ENCODE measurements at places on chromosomes 16 and 17.
A peak's percentile ranks its signal among the peaks of the same experiment; 100 is the strongest.

- H3K4me1 ChIP-seq = peaks cover 6% of the 10 kb centered on the region
- DNase-seq = no peak
- no peak overlapping the region for H3K27ac ChIP-seq
- H3K36me3 ChIP-seq = peaks cover 2% of the 10 kb centered on the region
- H3K4me3 ChIP-seq = no peak overlapping the region
Observed at GRCh38 chr16:30416047-30416603, 8.7 kb downstream of the ZNF771 start.

GRCh38 chr17:37480427-37480826, 9.3 kb upstream of the DUSP14 start:
- H3K27me3 ChIP-seq = no peaks in the 10 kb centered on the region
- no peak overlapping the region for H3K4me3 ChIP-seq
- no peak for DNase-seq
- no peaks in the 10 kb centered on the region for H3K4me1 ChIP-seq

DNA sequence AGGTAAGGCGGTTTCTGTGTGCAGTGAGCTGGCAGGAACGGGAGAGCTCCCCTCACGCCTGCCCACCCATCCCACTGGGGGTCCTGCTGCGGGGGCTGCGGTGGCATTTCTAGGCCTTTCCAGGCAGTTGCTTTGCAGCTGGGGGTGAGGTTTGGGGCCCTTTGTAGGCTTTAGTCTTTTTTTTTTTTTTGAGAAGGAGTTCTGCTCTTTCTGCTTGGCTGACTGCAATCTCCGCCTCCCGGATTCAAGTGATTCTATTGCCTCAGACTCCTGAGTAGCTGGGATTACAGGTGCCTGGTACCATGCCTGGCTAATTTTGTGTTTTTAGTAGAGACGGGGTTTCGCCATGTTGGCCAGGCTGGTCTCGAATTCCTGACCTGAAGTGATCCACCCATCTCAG, 11.1 kb downstream of the TSC2 start:
- no peak for DNase-seq
- H3K27me3 ChIP-seq = no peaks in the 10 kb centered on the region
- no peaks in the 10 kb centered on the region for H3K36me3 ChIP-seq

- H3K36me3 ChIP-seq = no peaks in the 10 kb centered on the region
- H3K27me3 ChIP-seq = no peaks in the 10 kb centered on the region
- no peaks in the 10 kb centered on the region for H3K4me1 ChIP-seq
- peak; percentile 62 for DNase-seq
- H3K27ac ChIP-seq = no peak overlapping the region
Observed at GRCh38 chr17:76353004-76353598, 615 bp downstream of the PRPSAP1 start.

DNA sequence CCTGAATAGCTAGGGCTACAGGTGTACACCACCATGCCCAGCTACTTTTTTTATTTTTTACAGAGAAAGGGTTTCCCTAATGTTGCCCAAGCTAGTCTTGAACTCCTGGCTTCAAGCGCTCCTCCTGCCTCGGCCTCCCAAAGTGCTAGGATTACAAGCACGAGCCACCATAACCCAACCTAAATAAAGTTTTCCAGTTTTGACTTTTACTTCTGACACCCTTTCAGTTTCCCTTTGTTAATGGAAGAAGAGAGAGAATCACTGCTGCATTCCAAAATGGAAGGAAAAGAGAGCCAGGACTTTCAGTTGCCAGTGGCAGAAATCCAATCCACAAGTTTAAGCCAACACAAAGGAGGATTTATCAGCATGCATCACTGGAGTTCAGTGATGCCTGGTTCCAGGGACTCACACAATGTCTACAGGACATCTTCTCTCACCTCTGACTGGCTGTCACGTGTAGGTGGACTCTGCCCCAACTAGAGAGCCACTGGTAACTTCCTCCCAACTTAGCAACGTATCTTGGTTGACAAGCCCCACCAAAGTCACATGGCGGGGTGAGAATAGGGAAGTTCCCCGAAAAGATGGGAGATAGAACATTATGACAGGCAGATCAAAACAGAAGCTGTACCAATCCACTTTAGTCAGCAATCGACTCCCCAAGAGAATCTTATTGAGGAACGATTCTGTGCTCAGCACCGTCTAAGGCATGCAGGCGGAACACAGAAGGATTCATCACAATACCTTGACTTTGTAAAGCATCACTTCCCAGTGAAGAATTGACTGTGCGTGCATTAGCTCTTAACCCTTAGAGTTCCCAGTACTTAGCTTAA, 46.5 kb downstream of the GAS7 start:
- no peaks in the 10 kb centered on the region for H3K27me3 ChIP-seq
- DNase-seq = no peak
- H3K4me1 ChIP-seq = no peaks in the 10 kb centered on the region
- no peak overlapping the region for H3K27ac ChIP-seq
- no peak overlapping the region for H3K4me3 ChIP-seq
- H3K36me3 ChIP-seq = no peaks in the 10 kb centered on the region

- no peaks in the 10 kb centered on the region for H3K36me3 ChIP-seq
- H3K27me3 ChIP-seq = no peaks in the 10 kb centered on the region
Observed at GRCh38 chr16:17461951-17462729, 8.6 kb downstream of the XYLT1 start.

- no peak overlapping the region for H3K4me3 ChIP-seq
- DNase-seq = no peak
- no peaks in the 10 kb centered on the region for H3K36me3 ChIP-seq
- H3K27ac ChIP-seq = no peak overlapping the region
- peaks cover 14% of the 10 kb centered on the region for H3K4me1 ChIP-seq
- no peaks in the 10 kb centered on the region for H3K27me3 ChIP-seq
Observed at GRCh38 chr16:89354325-89354724, 136.0 kb downstream of the ANKRD11 start.

GRCh38 chr16:16169615-16170014, 53.7 kb downstream of the ABCC6 start:
- H3K36me3 ChIP-seq = no peaks in the 10 kb centered on the region
- H3K27ac ChIP-seq = no peak overlapping the region
- no peak overlapping the region for H3K4me3 ChIP-seq
- no peaks in the 10 kb centered on the region for H3K27me3 ChIP-seq

DNA sequence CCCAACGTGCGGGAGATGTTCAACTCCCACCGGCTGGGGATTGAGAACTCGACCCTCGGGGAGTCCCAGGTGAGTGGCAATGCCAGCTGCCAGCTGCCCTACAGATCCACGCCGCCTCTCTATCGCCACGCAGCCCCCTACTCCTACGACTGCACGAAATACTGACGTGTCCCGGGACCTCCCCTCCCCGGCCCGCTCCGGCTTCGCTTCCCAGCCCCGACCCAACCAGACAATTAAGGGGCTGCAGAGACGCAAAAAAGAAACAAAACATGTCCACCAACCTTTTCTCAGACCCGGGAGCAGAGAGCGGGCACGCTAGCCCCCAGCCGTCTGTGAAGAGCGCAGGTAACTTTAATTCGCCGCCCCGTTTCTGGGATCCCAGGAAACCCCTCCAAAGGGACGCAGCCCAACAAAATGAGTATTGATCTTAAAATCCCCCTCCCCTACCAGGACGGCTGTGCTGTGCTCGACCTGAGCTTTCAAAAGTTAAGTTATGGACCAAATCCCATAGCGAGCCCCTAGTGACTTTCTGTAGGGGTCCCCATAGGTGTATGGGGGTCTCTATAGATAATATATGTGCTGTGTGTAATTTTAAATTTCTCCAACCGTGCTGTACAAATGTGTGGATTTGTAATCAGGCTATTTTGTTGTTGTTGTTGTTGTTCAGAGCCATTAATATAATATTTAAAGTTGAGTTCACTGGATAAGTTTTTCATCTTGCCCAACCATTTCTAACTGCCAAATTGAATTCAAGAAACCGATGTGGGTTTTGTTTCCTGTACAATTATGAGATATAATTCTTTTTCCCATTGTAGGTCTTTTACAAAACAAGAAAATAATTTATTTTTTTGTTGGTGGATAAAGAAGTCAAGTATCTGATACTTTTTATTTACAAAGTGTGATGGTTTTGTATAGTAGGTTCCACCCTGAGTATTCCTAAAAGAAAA, 2.3 kb downstream of the FOXC2 start:
- DNase-seq = no peak
- H3K4me1 ChIP-seq = peaks cover 42% of the 10 kb centered on the region
- no peak overlapping the region for H3K4me3 ChIP-seq
- H3K27me3 ChIP-seq = peaks cover 90% of the 10 kb centered on the region
- no peaks in the 10 kb centered on the region for H3K36me3 ChIP-seq

- H3K4me3 ChIP-seq = peak overlapping the region; percentile 23
- no peak for DNase-seq
- no peak overlapping the region for H3K27ac ChIP-seq
- peaks cover 53% of the 10 kb centered on the region for H3K27me3 ChIP-seq
Observed at GRCh38 chr17:82332669-82333278, 792 bp downstream of the SECTM1 start.

DNA sequence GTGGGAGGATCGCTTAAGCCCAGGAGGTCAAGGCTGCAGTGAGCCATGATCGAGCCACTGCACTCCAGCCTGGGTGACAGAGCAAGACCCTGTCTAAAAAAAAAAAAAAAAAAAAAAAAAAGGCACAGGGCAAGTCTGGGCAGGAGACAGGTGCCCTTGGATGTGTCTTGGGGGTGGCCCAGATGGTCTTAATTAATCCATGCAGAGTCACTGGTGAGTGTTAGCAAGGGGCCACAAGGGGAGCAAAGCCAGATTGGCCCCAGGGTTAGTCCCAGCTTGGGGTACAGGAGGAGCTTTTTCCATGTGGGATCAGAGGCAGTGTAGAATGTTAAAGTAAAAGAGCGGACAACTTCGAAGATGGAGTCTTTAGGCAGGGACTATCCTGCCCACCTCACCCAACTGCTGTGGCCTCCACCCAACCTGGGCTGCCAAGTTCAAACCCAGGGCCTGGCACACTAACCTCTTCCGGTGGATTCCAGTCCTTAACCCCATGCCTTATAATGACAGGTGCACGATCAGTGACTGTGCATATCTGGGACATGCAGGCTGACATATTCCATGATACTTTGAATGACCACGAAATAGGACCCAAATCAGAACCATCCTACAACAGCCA, 32.2 kb upstream of the MFSD6L start:
- no peaks in the 10 kb centered on the region for H3K27me3 ChIP-seq
- H3K36me3 ChIP-seq = no peaks in the 10 kb centered on the region
- H3K4me1 ChIP-seq = no peaks in the 10 kb centered on the region
- H3K27ac ChIP-seq = no peak overlapping the region
- H3K4me3 ChIP-seq = no peak overlapping the region

GRCh38 chr16:25250467-25250866, 7.2 kb downstream of the ZKSCAN2 start:
- no peak overlapping the region for H3K4me3 ChIP-seq
- no peak overlapping the region for H3K27ac ChIP-seq
- H3K36me3 ChIP-seq = peaks cover 5% of the 10 kb centered on the region
- H3K27me3 ChIP-seq = no peaks in the 10 kb centered on the region
- DNase-seq = no peak
- no peaks in the 10 kb centered on the region for H3K4me1 ChIP-seq

DNA sequence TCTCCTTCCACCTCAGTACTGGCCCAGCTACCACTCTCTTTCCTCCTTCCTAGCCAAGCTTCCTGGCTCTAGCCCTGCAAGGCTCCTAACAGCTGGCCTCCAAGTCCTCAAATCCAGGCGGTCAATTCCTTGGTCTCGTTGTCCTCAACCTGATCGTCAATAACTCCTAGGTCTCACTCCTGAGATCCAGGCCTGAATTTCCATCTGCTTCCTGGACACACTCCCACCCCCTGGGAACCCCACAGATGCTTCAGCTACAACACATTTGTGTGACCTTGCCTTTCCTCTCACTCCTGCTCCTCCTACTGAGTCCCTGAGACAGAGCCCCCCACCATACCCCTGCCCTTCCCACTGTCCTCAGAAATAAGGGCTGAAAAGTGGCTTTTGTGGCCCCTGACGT, 2.3 kb downstream of the ENKD1 start:
- H3K36me3 ChIP-seq = no peaks in the 10 kb centered on the region
- no peak overlapping the region for H3K27ac ChIP-seq
- DNase-seq = no peak
- H3K4me1 ChIP-seq = peaks cover 21% of the 10 kb centered on the region
- no peak overlapping the region for H3K4me3 ChIP-seq

DNA sequence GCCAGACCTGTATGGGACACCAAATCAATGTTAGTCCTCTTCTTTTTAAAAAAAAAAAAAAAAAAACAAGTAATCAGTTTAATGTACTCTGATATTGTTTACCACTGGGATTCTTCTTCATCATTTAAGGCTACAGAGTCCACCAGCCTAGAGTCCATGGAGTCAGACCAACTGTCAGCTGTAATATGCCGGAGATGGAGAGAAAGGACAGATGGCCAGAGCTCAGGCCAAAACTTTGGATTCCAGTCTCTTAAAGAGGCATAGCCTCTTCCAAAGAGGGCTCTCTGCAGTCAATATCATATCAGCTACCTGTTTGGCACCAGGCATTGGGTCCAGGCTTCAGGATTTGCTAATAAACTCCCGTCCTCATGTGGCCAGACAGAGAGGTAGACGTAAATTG, 469.6 kb upstream of the HSBP1 start:
- DNase-seq = no peak
- H3K4me1 ChIP-seq = peaks cover 3% of the 10 kb centered on the region
- H3K36me3 ChIP-seq = no peaks in the 10 kb centered on the region
- H3K4me3 ChIP-seq = no peak overlapping the region

DNA sequence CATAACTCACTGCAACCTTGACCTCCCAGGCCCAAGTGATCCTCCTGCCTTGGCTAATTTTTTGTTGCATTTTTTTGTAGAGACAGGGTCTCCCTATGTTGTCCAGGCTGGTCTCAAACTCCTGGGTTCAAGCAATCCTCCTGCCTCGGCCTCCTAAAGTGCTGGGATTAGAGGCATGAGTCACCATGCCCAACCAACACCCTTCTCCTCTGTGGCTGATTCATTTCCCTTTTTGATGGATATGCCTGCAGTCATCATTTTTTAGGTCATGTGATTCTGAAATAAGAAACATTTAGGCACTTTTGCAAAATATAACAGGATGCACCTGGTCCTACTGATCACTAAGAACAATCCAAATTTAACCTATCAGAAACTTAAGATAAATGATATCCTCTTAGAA, 44.0 kb upstream of the YPEL2 start:
- H3K4me3 ChIP-seq = no peak overlapping the region
- no peak for DNase-seq
- H3K27ac ChIP-seq = no peak overlapping the region
- no peaks in the 10 kb centered on the region for H3K27me3 ChIP-seq

All from H1 (cell line).